WTC11 (cell line): ENCODE measurements at places on chromosomes 11 and 22.

GRCh38 chr22:18028817-18029527, 4.6 kb upstream of the MICAL3 start:
- DNase-seq: no peak

DNA sequence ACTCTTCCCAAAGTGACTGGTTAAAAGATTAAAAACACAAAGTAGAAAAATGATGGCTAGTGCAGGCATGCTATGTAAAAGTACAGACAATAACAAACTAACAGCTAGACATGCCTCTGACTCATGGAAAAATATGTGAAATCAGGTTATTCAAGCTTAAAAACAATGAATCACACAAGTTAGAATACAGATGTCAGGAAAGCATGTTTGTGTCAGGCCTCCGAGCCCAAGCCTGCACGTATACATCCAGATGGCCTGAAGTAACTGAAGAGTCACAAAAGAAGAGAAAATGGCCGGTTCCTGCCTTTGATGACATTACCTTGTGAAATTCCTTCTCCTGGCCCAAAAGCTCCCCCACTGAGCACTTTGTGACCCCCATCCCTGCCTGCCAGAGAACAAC, 110.1 kb downstream of the NOX4 start:
- no peak for DNase-seq

DNA sequence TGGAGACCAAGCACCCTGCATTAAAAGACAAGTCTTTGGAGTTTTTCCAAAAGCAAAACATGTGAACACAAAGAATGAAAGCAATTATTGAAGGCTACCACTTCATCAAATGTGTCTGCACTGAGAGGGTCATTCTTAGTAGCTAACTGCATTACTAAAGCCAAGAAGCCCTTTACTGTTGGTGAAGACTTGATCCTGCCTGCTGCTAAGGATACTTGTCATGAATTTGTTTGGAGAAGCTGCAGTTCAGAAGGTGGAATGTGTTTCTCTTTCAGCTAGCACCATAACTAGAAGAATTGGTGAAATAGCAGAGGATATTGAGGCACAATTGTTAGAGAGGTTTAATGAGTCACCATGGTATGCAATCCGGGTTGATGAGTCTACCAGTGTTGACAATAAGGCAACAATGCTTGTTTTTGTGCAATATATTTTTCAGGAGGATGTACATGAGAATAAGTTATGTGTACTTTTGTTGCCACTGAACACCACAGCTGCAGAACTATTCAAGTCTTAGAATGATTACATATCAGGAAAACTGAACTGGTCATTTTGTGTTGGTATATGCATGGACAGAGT, 457.3 kb upstream of the ISX start:
- DNase-seq: no peak

DNA sequence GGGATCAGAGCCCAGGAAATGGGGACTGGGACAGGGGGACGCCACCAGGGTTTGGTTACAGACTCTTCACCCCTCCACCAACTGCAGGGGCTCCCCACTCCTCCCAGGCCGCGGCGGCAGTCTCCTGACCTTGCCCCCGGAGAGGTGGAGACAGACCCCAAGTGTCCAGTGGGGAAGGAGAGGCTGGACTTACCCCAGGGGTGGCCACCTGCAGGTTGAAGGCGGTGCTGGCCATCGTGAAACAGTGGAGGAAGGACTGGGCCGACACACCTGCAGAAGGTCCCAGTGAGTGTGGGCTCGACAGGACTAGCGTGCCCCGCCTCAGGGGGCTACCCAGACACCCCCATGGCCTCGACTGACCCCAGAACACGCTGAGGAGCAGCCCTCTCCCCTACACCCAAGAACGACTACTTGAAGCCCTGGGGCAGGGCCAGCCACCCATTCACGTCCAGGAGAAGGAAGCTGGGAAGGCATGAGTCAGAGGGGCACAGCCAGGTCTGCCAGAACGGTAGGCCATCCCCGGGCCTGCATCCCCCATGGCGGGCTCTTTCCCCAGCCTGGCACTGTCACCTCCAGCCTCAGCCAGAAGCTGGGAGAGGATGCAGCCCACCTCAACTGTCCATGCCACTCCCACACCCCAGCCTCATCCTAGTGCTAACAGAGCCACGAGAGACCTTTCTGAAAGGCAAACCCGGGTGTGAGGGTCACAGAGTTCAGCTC, 2.3 kb downstream of the GATD1 start:
- peak; percentile 15 for DNase-seq

DNA sequence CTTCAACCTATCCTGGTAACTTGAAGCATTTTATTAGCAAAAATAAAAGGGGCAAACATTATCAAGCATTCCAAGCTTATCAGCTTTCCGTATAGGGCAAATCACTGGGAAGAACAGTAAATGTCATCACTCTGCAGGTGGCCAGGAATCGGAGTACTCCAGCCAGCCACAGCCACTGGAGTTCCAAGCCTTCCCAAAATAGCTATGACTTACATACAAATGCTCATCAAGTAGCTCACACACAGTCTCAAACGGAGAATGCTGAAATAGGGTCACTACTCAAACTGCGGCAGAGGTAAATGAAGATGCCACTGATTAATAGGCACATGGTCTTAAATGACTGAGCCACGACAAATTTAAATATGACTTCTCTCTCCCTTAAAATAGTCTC, 2.1 kb downstream of the USP28 start:
- no peak for DNase-seq

DNA sequence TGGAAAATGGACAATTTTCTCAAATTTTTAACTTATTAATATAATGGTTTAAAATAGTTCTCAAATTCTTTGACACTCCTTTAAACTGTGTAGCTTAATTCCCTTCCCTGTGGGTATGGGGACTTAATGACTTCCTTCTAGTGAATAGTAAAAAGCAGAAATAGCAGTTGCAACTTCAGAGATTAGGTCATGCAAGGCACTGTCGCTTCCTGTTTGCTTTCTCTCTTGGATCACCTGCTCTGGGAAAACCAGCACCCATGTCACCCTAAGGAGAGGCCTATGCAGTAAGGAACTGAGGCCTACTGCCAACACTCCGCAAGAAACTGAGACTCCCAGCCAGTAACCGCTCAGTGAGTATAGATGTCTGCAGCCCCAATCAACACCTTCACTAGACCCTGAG, 5.5 kb upstream of the PANX3 start:
- DNase-seq: no peak

GRCh38 chr22:50045211-50046018, 12.7 kb downstream of the TTLL8 start:
- DNase-seq: no peak

DNA sequence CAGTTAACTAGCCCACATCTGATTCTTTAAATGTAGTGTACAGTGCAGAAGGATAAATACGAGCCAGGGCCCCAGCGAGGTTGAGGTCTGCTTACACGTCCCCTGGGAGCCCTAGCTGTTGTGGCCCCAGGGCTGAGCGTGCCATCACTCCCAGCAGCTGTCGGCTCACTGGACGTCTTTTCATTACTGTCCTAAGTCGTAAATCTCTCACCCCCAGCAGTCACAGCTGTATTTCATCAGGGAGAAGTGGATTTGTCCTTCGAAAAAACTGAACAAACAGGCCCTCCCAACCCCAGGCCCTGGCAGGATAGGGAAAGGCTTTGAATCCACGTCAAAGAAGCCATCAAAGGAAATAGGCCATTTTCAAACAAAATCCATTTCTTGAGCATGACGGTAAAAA, 110.4 kb upstream of the CSNK2A3 start:
- no peak for DNase-seq

- no peak for DNase-seq
Observed at GRCh38 chr11:16612566-16613261, 125.7 kb upstream of the C11orf58 start.

DNA sequence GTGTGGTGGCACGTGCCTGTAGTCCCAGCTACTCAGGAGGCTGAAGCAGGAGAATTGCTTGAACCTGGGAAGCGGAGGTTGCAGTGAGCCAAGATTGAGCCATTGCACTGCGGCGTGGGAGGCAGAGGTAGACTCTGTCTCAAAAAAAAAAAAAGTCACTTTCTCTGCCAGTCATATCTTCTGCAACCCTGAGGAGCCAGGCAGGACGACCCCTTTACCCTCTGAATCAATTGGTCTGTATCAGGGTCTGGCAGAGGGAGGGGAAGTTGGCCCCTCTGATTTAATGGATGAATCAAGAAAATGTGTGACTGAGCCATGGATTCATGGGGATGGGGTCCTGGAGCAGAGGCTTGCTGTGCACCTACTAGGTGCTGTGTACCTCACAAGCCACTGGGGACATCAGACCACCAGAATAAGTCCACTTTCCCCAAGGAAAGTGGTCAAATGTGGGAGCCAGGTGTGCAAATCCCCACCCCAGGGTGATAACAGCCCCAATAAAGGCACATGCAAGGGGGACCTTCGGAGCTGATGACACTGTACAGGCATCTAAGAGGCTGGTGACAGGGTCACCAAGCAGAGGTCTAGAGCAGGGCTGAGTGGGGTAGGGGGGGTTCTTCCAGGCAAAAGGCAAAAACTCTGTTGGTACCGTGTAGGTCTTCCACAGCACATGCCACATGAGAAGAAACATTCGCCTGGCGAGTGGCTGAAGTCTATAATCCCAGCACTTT, 29.0 kb downstream of the TXN2 start:
- no peak for DNase-seq

DNA sequence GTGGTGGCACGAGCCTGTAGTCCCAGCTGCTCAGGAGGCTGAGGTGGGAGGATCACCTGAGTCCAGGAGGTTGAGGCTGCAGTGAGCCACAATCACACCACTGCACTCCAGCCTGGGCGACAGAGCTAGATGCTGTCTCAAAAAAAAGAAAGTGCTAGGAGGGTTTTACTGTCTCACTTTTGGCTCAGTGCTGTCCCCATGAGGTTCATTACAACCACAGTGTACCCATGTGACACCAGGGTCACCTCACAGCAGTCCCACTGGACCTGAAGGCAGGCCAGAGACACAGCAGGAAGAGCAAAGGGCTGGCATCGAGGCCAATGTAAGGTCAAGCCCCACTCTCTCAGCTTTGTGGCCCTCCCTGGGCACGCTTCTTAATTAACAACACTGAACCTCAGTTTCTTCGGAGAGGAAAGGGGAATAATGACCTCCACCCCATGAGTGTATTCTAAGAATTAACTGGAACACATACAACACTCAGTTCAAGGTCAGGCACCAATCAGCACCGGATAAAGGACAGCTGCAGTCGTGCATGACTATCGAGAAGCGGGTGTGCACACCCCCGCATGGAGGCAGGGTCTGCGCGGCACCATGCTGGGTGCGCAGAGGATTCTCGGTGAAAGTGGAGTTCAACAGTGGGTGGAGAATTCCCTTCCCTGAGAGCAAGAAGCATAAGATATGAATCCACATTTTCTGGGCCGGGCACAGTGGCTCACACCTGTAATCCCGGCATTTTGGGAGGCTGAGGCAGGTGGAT, 30.9 kb upstream of the BAIAP2L2 start:
- DNase-seq: no peak

- DNase-seq: no peak
Observed at GRCh38 chr11:104908186-104908531, 9.9 kb upstream of the CASP12 start.

GRCh38 chr11:122931510-122931909, 49.0 kb downstream of the JHY start:
- DNase-seq: no peak

GRCh38 chr11:68976563-68976962, 4.2 kb downstream of the MRGPRD start:
- peak; percentile 6 for DNase-seq

- no peak for DNase-seq
Observed at GRCh38 chr11:123518496-123519054, 88.5 kb downstream of the GRAMD1B start.

GRCh38 chr11:129451524-129451923, 75.9 kb downstream of the BARX2 start:
- no peak for DNase-seq

- no peak for DNase-seq
Observed at GRCh38 chr11:122226810-122227379, 110.9 kb upstream of the BLID start.

DNA sequence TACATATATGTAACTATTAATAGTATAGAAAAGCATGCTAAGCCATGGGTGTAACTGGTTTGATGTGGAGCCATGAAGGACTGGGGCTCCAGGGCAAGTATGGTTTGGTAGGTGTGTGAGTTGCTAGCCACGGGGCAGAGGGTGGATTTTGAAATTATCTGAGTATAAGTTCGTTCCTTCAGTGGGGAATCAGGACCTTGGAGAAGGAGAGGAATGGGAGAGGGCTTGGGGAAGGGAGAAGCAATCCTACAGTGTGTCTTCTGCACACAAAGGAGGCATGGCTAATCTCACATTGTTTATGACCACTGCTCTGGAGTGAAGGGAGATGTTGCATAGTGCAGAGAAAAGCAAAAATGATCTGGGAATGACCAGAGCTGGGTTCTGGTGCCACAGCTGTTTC, 127.8 kb upstream of the CADM1 start:
- DNase-seq: no peak

DNA sequence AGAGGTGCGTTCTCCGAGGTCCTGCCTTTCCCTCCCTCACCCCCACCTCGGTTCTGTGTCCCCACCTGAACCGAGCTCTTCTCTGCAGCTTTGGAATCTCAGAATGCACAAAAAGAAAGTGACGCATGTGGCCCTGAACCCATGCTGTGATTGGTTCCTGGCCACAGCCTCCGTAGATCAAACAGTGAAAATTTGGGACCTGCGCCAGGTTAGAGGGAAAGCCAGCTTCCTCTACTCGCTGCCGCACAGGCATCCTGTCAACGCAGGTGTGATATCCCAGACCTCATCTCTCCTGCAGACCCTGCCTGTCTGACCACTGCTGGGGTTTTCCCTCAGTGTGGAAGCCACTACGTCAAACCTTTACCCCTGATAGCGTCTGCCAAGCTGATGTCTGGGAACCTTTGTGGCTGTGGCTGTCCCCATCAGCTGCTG, 13.9 kb downstream of the ACP2 start:
- DNase-seq: no peak

- peak; percentile 79 for DNase-seq
Observed at GRCh38 chr22:36546092-36546804, 17.3 kb upstream of the EIF3D start.

GRCh38 chr11:120834686-120835210, 189.2 kb upstream of the TBCEL start:
- no peak for DNase-seq

DNA sequence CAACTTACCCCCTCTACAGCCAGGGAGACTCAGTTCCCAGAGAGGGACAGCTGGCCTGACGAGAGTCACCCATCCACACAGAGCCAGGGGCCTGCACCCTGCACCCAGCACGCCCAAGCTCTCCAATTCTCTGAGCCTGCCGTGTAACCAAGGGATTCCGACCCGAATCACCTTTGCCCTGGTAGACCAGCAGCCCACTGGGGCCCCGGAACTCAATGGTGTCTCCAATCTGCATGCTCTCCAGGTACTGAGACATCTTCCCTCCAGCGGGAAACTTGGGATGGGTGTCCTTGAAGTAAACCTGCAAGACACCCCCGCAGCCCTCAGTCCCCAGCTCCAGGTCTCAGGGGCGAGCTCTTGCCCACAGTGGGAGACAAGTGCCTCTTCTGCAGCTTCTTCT, 12.4 kb downstream of the ATP5MGL start:
- no peak for DNase-seq

GRCh38 chr11:74720596-74721478, 10.4 kb downstream of the CHRDL2 start:
- DNase-seq: no peak
